ENCODE measurements at places on chromosomes 5 and 9. TPM values are rescaled to one million over a fixed set of nuclear protein-coding genes. Genes with fewer than 3 reads are reported as not detected.

The FOXD4L4 gene
- total RNA-seq, result 0.10 TPM

The PCDHGB5 gene
- 0.87 TPM for total RNA-seq

- DNase-seq, result no peak
Measured at GRCh38 chr5:51392689-51393199, 9.5 kb downstream of the ISL1 start.

GRCh38 chr9:129981180-129981907 is 61.6 kb downstream of the FNBP1 start:
- no peak for DNase-seq

The NIM1K gene
- total RNA-seq, result 0.59 TPM

- DNase-seq, result no peak
Measured at GRCh38 chr5:107743373-107744000, 72.8 kb upstream of the EFNA5 start.
